ENCODE measurements at places on chromosomes 2 and 18.

- no peak for DNase-seq
These were observed 422.0 kb upstream of the ZEB2 start for GRCh38 chr2:144941743-144942488.

DNA sequence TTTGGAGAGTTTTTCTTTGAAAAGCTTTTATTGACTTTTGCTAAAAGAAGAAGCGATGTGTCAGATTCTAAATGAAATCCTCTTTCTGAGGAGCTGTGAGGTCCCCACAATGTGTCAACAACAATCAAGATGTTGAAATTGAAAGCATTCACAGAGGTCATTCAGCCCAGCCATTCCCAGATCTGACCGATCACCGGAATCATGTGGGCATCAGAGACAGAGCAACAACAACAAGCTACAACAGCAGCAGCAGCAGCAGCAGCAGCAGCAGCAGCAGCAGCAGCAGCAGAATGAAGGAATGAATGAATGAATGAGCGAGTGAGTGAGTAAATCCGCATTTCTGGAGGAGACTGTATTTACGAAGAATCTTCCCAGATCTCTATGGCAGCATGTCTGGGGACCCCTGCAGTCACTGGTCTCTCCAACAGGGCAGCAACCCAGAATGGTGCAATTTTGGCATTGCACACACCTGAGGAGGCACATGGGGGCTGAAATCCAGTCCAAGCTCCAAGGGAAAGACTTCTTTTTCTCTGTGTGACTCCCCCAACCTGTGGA lies 299.0 kb downstream of the MYCN start:
- DNase-seq: no peak

DNA sequence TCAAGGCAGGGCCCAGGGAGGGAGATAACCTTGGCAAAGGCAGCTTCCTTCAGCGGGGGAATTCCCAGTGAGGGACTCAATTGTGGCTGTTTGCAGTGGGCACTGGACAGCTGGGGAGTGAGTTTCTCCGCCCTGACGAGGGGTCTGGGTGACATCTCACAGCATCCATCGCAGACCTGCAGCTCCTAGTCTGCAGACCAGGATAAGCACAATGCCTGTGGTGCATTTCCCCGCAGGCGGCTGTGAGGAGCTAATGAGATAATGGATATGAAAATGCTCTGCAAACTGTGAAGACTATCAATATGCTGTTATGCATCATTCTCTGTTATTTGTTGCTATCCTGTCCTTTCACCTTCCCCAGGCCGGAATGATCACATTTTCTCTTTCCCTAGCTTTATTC lies 30.0 kb upstream of the CYP1B1 start:
- DNase-seq: no peak

GRCh38 chr2:239298116-239298804 lies 102.6 kb downstream of the HDAC4 start:
- no peak for DNase-seq

DNA sequence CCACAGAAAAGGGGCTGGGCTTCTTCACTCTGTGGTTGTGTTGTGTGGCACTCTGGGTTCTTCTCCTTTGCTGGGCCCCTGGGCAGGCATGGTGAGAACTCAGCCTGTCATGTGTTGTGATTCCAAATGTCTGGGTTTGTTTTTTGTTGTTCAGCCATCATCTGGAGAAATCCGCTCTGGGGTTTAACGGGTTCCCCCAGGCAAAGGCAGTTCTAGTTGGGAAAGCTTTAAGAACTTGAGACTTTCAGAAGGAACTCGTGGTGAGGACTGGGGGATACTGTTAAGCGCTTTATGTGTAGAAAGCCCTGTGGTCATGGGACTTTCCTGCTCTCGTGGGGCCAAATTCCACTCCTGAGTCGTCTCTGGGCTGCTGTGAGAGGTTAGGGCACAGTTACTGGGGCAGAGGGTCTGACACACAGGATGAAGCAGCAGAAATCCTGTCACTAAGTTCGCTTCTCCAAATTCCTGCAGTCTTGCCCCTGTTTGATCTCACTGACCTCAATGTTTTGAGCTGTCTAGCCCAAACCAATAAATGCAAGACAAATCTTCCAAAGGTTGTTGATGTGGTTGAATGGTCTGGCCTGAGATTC lies 87.7 kb downstream of the RAPGEF4 start:
- DNase-seq: no peak

DNA sequence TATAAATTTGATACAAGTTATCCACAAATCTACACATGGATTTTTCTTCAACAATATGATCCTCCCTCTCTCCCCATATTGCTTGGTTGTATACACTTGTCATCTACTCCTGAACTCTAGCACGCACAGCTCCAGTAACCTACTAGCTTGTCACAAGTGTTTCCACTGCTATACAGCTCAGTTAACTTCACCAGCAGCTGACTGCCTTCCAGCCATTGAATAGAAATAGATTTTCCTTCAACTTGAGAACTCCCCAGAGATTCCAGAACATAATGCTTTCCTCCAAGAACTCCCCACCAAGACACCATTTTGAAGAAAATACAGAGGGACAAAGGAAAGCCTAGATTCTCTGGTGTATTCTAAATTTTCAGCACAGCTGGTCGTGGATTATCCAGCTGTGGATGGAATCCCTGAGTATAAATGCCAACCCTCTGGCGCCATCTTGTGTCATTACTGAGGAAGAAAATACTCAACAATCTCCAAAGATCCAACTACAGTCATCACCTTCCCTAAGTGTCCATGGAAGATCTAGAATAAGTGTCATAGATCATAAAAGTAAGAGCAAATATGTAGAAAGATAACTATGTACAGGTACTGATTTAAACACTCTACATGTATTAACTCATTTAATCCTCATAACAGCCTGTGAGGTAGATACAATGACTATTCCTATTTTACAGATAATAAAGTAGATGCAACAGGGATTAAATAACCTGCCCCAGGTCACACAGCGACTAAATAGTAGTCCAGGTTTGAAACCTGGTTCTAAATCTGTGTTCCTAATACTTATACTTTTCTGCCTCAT lies 156.7 kb downstream of the ARHGAP28 start:
- DNase-seq: no peak

DNA sequence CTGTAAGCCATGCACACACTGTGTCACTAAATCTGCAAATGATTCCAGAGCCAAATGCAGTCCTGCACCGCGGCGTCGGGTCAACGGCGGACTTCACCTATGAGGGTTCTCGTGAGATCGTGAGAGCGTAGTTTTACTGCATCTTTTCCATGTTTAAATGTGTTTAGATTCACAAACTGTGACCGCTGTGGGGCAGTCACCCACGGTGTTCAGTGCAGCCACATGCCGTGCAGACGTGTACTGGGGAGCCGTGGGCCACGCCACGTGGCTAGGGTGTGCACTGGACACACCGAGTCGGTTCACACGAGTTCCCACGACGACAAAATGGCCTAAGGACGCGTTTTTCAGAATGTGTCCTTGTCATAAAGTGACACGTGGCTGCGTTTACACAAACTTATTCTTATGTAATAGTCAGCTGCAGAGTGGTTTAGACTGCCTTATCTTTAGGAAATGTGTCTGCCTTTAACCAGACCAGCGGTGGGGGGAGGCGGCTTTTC lies 34.1 kb downstream of the NFATC1 start:
- DNase-seq: no peak

DNA sequence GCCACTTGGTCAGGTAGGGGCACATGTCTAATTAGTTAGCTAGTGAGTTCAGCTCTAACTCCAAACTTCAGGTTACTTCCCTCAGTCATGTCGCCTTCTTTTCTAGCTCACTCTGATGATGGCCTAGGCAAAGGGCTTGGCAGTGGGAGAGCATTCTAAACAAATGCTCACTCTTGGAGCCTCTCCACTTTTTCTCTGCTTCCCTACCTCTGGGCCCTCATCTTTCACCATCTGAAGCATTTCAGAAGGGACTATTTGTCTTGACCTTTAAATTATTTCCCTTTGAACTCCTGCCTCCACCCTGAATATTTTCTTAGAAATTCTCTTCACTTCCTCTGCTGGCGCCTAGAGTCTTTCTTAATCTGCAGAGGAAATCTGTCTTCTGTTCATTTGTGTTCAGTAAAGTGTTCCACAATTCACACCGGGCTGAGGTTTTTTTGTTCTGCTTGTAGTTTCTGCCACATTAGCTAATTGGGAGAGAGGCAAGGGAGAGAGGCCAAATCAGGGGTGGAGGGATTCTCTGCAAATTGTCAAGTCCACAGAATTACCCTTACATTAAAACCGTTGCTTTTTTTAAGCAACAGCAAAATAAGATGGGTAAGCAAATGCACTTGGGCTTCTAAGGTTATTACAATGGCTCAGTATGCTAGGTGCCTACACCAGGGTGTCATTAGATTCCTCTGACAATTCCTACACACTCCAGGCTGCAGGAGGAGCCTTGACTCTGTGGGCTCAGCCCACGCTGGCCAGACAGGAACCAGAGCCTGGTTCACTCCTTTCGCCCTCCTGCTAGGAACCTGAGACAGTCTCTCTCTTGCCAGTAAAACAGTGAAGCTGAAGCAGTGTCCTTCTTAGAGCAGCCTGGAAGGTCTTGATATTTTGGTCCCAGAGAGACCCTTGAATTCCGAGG lies 5.5 kb downstream of the MSGN1 start:
- DNase-seq: no peak

- DNase-seq: no peak
These were observed 17.3 kb downstream of the DGKD start for GRCh38 chr2:233371641-233372040.

- DNase-seq: no peak
These were observed 18.7 kb upstream of the COLEC12 start for GRCh38 chr18:519019-519879.

DNA sequence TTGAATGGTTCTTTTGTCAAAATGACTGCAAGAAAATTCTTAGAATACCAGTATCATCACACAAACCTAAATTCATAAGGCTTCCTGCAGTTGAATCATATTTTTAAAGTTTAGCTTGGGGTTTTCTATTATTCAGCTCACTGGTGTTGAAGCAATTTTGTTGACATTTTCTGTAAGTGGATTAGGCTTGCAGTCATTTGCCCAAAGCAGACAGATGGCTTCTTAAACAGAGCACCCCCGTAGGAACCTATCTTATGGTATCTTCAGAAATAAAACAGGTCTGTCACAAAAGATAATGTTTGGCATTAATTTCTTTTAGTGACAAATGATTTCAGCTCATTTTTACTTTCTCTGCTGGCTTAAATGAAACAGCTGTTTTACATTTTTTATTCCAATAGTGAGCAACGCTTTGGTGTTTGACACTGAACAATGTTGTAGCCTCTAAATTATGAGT lies 331.1 kb downstream of the PLCL1 start:
- DNase-seq: no peak

DNA sequence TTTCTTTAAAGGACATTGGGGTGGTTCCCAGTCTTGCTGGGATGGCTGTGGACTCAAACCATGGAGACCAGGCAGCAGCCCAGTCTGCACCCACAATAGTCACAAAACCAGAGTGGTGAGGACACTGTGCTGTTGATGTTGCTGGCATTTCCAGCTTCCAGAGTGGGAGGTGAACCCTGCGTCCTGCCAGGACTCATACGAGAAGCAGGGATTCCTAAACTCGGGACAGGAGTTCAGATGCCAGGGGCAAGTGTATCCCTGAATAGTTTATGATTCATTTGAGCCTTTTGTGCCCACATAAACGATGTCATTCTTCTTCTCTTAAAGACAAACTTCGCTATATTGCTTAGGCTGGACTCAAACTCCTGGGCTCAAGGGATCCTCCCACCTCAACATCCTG lies 62.8 kb downstream of the TCF7L1 start:
- DNase-seq: no peak

GRCh38 chr2:105929516-105929915 lies 184.8 kb downstream of the NCK2 start:
- DNase-seq: no peak

GRCh38 chr2:71064110-71064611 lies 4.3 kb upstream of the NAGK start:
- DNase-seq: no peak

DNA sequence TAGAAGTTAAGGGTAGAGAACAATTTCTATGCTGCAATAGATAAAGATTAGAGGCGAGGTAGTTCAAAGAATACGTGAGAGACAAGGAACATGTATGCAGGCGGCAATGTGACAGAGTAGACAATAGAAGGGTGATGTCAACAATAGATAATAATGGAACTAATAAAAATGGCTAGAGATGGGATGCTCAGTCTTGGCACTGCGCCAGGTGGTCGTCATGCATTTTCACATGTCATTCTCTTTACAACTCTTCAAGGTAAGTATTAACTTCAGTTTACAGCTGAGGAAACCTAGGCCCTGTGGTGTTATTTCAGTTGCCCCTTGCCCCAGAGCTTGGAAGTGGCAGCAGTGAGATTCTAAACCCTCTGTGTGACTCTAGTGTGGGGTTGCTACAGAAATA lies 890.7 kb upstream of the CELF4 start:
- no peak for DNase-seq

- DNase-seq: no peak
These were observed 42.0 kb upstream of the EDAR start for GRCh38 chr2:109030870-109031475.

GRCh38 chr2:187252063-187252462 lies 196.0 kb downstream of the CALCRL start:
- DNase-seq: no peak

DNA sequence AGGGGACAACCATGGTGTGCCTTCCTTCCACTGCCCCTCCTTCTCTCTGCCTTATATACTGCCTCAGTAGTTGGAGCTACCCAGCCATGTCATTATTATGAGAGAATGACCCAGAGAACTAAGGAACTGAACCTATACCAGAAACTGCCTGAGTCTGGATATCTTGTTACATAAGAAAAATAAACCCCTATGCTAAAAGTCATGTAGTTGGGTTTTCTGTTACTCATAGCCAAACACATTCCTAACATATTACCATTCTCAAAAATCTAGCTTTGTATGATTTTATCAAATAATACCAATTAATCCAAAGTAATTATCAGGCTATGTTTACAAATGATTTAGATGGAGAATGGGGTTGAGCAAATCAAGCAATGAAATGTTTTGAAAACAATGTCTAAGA lies 15.0 kb upstream of the KLF7 start:
- no peak for DNase-seq

- DNase-seq: peak; percentile 8
These were observed 80.6 kb upstream of the DOCK10 start for GRCh38 chr2:225122583-225123486.

Data from NCI-H446 treated with DMSO at 0.1 percent for 48 hours (cell line).